Effector memory CD8-positive, alpha-beta T cell (primary cell): ENCODE measurements at places on chromosomes 3 and 15.

DNA sequence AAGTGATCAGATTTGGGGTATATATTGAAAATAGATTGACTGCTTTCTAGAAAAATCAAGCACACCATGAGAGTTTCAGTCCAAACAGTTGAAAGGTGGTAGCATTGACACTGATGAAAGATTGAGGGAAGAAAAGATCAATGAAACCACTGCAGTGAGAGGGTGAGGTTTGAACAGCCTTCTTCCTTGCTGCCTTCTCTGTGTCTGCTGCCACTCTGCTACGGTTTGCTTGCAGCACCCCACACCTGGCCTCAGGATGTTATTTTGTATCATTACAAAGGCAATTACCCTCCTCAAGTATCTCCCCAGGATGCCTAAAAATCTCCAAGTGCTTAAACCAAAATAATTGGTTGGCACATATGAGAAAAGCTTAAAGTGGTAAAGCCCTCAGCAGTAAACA is 683.6 kb upstream of the ARPP21 start:
- DNase-seq = no peak

DNA sequence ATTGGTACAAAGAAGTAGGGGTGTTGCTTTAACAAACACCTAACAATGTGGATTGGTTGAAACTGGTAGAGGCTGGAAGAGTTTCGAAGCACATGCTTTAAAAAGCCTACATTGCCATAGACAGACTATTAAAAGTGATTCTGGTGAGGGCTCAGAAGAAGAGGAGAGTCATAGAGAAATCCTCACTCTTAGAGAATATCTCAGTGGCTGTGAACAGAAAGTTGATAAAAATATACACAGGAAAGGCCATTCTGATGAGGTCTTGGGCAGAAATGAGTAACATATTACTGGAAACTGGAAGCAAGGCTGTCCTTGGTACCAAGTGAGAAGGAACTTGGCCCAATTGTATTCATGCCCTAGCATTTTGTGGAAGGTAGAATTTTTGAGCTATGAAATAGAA is 173.7 kb upstream of the CRBN start:
- no peak for DNase-seq

GRCh38 chr15:28184166-28184565 is 85.1 kb upstream of the OCA2 start:
- DNase-seq = no peak

DNA sequence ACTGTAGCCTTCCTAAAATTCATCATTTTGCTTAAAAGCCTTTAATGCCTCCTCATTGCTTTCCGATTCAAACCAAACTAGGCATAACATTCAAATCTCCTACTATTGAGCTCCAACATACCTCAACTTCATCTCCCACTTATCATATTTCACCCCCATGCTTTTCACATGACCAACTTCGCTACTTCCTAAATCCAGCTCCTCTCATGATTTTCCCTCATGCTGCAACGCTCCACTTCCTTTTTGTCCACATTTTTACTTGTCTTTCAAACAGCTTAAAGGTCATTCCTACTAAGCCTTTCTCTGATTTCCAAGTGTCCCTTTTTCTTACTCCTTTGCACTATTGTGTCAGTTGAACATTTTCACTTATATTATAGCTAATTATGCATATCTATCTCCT is 20.3 kb upstream of the ANXA2 start:
- no peak for DNase-seq

- DNase-seq = peak; percentile 78
These were observed 1.8 kb downstream of the PRKCD start for GRCh38 chr3:53162672-53163443.

DNA sequence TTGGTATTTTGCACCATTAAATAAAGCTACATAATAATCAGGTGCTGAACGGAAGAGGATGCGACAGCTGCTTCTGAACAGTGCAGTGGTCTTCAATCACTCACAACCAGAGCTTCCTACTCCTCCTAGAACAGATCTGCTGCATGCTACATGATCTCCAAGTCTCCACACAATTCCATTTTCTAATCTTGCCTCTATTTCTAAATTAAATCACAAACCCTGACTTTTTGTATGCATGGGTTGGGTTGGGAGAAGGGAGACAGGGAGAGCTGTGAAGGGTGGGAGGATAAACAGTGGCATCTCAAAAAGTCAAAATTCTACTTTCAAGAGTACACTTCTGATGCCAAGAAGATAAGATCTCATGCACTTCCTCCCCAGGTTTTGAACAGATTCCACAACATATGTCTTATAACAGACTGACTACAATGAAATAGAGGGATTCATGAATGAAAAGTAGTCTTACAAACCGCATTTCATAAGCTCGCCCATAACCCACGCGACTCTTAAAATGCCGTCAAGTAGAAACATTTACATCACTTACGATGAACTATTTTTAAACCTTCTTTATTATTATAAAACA is 57.2 kb downstream of the CHSY1 start:
- DNase-seq = no peak

GRCh38 chr15:60994963-60995475 is 234.1 kb downstream of the RORA start:
- DNase-seq = no peak

DNA sequence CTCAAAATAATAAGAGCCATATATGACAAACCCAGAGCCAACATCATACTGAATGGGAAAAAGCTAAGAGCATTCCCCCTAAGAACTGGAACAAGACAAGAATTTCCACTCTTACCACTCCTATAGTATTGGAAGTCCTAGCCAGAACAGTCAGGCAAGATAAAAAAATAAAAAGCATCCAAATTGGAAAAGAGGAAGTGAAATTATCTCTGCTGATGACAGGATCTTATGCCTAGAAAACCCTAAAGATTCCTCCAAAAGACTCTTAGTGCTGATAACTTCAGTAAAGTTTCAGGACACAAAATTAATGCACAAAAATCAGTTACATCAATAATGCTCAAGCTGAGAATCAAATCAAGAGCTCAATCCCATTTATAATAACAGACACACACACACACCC is 45.9 kb upstream of the SLC2A2 start:
- DNase-seq = no peak

DNA sequence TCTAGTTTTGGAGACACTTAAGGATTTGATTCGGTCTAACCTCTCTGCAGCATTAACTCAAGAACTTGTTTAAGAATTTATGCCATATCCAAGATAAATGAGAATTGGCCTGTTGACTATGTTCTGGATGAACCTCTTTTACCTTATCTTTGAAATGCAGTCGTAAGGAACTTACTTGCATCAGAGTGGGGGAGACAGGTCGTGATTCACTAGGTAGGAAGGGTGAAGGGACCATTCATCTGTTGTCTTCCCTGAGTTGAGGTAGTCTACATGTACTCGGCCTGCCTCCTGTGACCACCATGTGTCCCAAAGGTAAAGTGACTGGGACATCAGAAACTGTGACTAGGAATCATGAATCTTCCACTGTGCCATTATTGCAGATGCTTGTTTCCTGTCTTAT is 248.0 kb upstream of the P2RY1 start:
- no peak for DNase-seq

- DNase-seq = no peak
These were observed 87.3 kb upstream of the ANKRD34C start for GRCh38 chr15:79195239-79195638.

DNA sequence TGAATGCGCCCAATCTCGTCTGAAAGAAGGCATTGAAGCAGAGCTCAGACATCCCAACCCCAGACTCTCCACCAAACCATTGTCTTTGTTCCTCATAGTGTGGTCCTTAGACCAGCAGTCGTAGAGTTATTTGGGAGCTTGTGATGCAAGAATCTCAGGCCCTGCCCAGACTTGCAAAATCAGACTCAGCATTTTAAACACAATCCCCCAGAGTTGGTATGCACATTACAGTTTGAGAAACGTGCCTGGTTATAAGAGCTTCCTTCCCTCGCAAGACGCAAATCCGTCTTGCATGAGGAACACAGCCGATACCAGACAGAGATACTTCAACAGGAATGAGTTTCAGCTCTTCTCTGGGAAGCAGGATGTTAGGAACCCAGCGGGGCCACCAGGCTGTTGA is 38.9 kb upstream of the IREB2 start:
- no peak for DNase-seq
